ENCODE measurements at places on chromosomes 4 and X.

GRCh38 chr4:65344278-65344825, 325.9 kb downstream of the EPHA5 start:
- DNase-seq, result no peak

GRCh38 chr4:108264693-108265092, 96.0 kb upstream of the LEF1 start:
- no peak for DNase-seq

DNA sequence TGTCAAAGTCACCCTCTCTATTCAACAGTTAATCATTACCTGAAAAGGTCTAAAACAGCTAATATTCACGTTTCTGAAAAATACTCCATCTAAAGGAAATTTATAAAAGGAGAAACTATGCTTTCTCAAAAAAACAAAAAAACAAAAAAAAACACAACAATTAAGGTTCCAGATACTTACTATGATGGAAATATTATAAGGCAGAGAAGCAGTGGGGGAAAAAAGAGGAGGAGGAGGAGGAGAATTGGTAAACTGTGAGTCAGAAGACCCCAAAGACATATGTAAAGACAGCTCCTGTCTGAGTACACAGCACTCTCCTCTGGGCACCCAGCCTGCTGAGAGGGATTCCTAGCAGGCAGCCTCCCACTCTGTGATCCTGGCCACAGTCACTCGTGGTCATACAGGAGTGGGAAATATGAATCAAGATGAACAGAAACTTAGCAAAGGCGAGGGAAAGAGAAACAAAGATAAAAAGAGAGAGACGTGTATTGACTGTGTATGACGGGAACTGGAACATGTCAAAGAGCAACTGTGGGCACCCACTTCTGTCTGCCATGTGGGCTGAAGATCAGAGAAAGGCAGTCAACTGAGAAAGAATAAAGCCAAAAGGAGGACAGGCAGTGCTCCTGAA, 12.5 kb downstream of the KLHL15 start:
- DNase-seq, result no peak

GRCh38 chr4:57832083-57832482, 721.9 kb upstream of the IGFBP7 start:
- no peak for DNase-seq

- DNase-seq, result no peak
Measured at GRCh38 chr4:89338206-89338605, 30.6 kb upstream of the GPRIN3 start.

DNA sequence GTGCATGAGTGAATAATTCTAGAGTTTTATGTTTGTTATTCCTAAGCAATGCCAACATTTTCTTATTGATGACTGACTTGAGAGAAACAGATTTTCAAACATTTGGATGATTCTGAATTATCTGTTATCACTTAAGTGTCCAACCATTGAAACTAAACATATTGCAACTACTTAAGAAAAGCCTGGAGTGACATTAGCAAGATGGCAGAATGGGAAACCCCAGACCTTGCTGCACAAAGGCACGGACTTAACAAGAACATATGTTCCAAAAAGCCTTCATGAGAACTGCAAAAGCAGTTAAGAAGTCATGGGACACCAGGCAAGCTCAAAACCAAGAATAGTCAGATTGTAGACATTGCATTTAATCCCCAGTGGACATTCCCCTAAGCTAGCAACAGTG, 215.1 kb downstream of the DCHS2 start:
- no peak for DNase-seq

- DNase-seq, result no peak
Measured at GRCh38 chrX:635428-636090, 5.0 kb downstream of the SHOX start.

DNA sequence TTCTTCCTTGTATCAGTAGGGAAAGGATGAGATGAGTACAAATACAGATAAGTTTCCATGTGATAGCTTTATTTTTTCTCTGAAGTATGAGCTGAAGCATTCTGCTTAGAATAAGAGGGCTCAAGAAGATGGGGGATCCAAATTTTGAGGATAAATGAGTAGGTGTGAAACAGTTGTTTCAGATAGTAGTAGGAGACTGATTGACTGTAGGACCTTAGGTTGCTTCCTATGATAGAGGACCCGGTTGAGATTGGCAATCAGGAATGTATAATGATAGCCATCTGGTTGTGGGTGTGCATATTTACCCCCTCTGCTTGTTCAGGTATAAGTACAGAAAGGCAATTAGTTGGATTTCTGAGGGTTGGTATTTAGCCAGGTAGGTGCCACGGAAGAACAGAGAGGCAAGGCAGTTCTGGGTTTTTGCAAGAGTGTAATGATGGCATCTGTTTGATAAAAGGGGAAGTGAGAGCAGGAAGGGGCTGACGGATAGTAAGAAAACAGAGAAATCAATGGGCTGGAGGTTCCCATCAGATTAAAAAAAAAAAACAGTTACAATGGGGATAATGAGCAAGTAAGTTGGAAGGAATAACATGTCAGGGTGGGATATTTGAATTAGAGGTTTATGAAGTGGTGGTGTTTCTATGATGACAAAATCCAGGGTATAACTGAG, 13.7 kb downstream of the OCRL start:
- DNase-seq, result no peak

DNA sequence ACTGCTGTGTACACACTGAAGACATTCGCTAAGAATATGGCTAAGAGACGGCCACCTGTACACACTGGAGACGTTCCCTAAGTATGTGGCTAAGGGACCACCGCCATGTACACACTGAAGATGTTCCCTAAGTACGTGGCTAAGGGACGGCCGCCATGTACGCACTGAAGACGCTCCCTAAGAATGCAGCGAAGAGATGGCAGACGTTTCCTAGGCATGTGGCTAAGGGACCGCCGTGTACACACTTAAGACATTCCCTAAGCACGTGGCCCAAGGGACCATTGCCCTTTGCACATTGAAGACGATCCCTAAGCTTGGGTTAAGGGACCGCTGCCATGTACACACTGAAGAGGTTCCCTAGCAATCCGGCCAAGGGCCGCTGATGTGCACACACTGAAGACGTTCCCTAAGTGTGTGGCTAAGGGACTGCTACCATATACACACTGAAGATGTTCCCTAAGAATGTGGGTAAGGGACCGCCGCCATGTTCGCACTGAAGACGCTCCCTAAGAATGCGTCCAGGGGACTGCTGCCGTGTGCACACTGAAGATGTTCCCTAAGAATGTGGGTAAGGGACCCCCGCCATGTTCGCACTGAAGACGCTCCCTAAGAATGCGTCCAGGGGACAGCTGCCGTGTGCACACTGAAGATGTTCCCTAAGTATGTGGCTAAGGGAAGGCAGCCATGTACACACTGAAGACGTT, 36.7 kb downstream of the DHRSX start:
- no peak for DNase-seq
